Fibroblast of skin of scalp (primary cell): ENCODE measurements at places on chromosomes 7 and 10.

DNA sequence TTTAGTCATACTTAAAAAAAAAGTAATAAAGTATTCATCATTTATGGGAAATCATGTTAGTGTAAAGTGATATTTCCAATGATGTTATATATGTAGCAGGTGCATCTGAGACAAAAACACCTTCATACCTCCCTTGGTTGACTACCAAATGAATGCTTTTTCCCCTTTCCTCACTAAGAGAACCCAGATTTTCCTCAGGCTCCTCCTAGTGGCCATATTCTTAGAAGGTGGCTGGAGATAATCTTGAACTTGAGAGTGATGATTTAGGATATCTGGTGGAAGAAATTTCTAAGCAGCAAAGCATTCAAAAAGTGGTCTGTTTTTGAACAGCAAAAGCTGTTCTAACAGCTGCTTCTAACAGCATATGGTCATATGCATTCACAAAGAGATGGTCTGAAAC, 16.8 kb upstream of the DNAH11 start:
- DNase-seq, result no peak

DNA sequence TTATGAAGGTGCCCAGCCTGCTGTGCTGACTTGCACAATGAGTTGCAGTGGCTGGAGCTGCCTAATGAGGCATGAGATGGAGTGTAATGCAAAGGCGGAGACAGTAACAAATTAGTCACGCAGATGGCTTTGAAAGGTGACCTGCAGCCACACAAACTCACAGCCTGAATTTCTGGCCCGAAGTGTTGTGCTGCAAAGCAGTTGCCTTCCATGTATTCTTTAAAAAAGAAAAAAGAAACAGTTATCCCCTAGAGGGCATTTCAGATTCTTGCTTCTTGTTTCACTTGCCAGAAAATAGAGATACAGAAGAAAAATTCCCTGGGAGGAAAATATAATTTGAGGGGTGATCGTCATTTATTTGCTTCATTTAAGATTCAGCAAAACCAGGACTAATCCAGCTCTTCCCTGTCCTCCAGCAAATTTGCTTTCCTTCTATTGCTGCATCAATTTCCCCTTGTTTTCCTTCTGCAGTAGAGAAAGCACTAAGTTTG, 239.9 kb downstream of the ADRA2A start:
- DNase-seq, result no peak

DNA sequence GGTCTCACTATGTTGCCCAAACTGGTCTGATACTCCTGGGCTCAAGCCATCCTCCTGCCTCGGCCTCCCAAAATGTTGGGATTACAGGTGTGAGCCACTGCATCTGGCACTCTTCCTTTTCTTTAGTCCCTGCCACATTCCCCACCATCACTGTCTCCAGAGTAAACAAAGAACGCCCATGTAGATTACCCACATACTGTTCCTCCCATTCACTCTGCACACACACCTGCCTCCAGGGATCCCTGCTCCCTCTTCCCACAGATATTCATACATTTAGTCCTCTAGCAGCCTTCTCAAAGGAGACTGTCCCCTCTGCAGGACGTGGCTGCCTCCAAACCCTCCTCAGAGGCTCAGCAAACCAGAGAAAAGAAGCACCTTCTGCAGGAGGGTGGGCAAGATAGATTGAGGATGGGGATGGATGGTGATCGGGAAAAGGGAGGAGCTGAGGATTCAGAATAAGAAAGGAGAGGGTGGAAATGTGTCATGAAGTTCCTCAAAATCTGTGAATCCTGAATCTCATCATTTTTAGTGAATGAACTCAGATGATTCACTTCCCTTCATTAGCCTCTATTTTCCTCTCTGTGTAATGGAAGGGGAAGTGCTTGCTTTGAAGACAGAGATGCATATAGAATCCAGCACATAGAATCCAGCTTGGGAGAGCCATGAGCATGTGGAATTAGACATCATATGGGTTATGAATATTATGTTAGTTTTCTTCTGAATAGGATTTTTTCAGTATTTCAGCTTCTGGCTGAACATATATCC, 5.5 kb upstream of the PLAU start:
- DNase-seq, result no peak

DNA sequence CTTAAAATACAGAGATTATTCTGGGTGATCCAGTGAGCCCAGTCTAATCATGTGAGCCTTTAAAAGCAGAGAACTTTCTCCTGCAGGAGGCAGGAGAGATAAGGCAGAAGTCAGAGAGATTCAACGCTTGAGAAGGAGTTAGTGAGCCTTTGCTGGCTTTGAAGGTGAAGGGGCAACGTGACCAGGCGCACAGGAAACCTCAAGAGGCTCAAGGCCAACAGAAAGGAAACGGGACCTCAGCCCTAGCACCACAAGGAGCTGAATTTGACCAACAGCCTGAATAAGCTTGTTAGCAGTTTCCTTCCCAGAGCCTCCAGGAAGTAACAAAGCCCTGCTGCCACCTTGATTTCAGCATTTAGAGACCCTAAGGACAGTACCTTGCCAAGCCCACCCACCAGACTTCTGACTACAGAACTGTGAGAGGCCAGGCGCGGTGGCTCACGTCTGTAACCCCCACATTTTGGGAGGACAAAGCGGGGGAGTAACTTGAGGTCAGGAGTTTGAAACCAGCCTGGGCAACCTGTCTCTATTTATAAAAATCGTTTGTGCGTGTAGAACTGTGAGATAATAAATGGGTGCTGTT, 87.3 kb upstream of the KAT6B start:
- DNase-seq, result no peak

DNA sequence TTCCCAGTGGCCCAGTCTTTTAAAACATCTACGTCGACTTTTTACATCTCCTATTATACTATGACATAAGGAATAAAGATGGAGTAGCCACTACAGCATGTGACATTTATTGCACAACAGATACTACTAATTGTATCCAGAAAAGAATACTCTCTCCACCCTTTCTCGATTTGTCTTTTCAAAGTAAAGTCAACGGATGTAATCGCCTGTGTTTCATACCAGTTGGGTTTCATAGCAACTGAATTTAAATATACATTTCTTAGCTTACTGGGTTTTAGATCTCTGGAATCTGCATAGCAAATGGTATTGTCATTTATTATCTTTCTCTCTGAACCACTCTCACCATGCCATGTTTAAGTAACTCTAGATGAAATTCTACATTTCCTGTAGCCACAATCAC, 86.4 kb upstream of the TRIL start:
- peak; percentile 85 for DNase-seq

DNA sequence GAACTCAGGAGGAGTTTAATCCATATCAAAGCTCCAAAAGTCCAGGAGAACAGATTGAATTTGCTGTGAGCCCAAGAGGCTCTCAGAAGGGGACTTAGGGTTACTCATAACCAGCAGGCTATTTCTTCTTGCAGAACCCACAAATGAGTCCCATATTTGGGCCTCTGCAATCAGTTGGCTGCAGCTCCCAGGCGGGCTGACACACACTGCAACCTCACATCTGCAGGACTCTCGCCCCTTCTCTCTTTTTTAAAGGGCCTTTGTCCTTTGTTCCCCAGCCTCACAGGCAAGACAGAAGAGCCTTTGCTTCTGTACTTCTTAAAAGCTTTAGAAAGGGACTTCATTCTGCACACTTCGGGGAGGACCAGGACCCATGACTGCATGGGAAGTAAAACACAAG, 26.7 kb downstream of the CREB3L2 start:
- peak; percentile 71 for DNase-seq

- peak; percentile 50 for DNase-seq
Observed at GRCh38 chr7:27150568-27151340, 1.6 kb downstream of the HOXA3 start.
